GM12878 (cell line): ENCODE measurements at places on chromosomes 13 and 19. TPM values are rescaled to one million over a fixed set of nuclear protein-coding genes. Genes with fewer than 3 reads are reported as not detected.

GRCh38 chr19:41308450-41309179 lies 1.4 kb upstream of the CCDC97 start:
- peak; percentile 76 for DNase-seq
- peak overlapping the region; percentile 97 for H3K27ac ChIP-seq
- peaks cover 26% of the 10 kb centered on the region for H3K36me3 ChIP-seq
- H3K4me3 ChIP-seq: peak overlapping the region; percentile 98
- peaks cover 39% of the 10 kb centered on the region for H3K4me1 ChIP-seq
- no peaks in the 10 kb centered on the region for H3K27me3 ChIP-seq

ATP8B3 gene
- 1.0 and 1.7 TPM in 2 replicates for total RNA-seq

GRCh38 chr13:25253702-25254101 lies 33.6 kb downstream of the MTMR6 start:
- H3K27me3 ChIP-seq: no peaks in the 10 kb centered on the region
- H3K27ac ChIP-seq: no peak overlapping the region
- DNase-seq: no peak
- no peak overlapping the region for H3K4me3 ChIP-seq

DNA sequence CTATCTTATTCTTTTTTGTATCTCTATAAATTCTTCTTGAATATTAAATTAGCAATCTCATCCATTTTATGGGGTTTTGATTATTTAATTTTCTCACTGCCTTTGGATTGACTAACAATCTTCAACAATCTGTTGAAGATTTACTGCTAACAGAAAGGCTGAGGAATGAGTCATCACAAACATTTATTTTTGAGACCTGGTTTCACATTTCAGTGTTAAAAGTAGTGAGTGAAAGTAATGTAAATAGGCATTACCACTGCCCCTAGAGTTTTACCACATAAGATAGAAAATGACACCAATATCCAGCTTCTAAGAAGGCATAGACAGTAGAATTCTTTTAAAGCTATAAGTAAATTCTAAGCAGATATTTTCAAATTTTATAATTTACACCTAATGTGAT lies 472.8 kb downstream of the OLFM4 start:
- H3K4me3 ChIP-seq: no peak overlapping the region
- H3K27me3 ChIP-seq: no peaks in the 10 kb centered on the region
- no peaks in the 10 kb centered on the region for H3K4me1 ChIP-seq
- no peak overlapping the region for H3K27ac ChIP-seq
- H3K36me3 ChIP-seq: no peaks in the 10 kb centered on the region

PCDH8 gene
- 0.16 and 0.31 TPM in 2 replicates for total RNA-seq

DNA sequence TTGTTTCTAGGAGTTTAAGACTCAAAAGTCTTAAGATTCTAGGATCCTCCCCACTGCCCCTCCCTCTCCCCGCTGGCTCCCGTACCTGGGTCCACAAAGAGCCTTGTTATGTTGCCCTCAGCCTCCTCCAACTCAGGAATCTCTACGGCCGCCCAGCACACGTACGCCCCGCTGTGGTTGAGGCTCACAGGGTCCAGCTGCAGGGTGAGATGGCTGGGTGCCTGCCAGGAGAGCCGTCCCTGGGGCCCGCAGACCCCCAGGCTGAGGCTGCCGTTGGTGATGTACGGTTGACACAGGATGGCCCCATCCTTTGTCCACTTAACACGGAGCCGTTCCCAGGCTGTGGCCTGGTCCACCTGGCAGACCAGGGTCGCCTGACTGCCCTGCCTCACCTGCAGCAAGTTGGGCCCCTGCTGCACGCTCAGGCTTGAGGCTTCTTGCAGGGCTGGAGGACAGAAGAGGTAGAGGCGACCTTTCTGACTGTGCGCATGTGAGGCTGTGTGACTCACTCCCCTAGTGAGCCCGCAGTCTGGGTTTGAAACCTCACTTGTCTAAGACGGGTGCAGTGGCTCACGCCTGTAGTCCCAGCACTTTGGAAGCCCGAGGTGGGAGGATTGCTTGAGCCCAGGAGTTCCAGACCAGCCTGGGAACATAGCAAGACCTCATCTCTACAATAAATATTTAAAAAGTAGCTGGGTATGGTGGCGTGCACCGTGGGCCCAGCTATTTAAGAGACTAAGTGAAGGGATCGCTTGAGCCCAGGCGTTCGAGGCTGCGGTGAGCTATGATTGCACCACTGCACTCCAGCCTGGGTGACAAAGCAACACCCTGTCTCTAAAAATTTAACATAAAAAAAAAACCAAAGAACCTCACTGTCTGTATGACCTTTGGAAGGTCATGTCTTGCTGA lies 4.0 kb downstream of the TMIGD2 start:
- no peaks in the 10 kb centered on the region for H3K36me3 ChIP-seq
- no peak for DNase-seq
- H3K4me1 ChIP-seq: no peaks in the 10 kb centered on the region
- H3K27me3 ChIP-seq: no peaks in the 10 kb centered on the region
- no peak overlapping the region for H3K4me3 ChIP-seq
- H3K27ac ChIP-seq: no peak overlapping the region

DNA sequence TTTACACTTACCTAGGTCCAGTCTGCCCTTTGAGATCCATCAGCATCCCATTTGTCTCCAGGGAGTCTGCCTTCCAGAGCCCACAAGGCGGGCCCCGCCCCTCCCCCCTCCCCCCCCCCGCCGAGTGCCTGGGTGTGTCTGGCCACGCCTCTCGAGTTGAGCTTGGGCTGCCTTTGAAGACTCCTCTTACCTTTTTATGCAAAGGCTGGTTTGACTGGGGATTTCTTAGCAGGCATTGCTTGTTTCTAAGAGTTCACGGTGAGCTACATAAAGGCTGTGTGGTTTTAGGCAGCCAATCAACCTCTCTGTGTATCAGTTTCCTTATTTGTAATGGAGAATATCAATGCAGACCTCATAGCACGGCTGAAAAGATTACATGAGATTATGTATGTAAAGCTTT lies 11.3 kb downstream of the GPR12 start:
- H3K27ac ChIP-seq: no peak overlapping the region
- no peaks in the 10 kb centered on the region for H3K36me3 ChIP-seq
- peaks cover 3% of the 10 kb centered on the region; the same call in 1 of the 2 replicates for H3K27me3 ChIP-seq
- no peaks in the 10 kb centered on the region for H3K4me1 ChIP-seq
- H3K4me3 ChIP-seq: no peak overlapping the region
- no peak for DNase-seq
